ENCODE measurements at places on chromosomes 12 and 14.
A peak's percentile ranks its signal among the peaks of the same experiment; 100 is the strongest.

DNA sequence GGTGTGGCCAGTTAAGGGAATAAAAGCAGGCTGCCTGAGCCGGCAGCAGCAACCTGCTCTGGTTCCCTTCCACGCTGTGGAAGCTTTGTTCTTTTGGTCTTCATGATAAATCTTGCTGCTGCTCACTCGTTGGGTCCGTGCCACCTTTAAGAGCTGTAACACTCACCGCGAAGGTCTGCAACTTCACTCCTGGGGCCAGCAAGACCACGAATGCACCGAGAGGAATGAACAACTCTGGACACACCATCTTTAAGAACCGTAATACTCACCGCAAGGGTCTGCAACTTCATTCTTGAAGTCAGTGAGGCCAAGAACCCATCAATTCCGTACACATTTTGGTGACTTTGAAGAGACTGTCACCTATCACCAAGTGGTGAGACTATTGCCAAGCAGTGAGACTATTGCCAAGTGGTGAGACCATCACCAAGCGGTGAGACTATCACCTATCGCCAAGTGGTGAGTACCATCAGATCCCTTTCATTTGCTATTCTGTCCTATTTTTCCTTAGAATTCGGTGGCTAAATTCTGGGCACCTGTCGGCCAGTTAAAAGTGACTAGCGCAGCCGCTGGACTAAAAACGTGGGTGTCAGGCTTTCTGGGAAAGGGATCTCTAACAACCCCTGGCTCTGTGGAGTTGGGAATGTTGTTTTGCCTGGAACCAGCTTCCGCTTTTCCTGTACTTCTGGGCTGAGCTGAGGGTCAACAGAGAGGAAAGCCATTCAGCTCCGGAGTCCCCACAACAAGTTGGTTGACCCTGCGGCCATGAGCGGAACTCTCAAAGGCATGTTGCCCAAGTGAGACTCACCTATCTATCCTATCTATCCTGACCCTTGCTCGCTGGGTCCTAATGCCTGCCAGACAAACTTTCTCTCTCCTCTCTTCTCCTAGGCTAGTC, at the start of gene DHRS2:
TSS of gene DHRS2 (plus strand) at position 48 of the 895 bp plus-strand sequence. CDS start 2,501 bp downstream, outside the sequence.
- DNase-seq, result no peak

- DNase-seq, result no peak
These were observed 130.1 kb downstream of the KITLG start for GRCh38 chr12:88450136-88450535.

GRCh38 chr12:26239852-26240815, 44.8 kb downstream of the SSPN start:
- DNase-seq, result no peak

DNA sequence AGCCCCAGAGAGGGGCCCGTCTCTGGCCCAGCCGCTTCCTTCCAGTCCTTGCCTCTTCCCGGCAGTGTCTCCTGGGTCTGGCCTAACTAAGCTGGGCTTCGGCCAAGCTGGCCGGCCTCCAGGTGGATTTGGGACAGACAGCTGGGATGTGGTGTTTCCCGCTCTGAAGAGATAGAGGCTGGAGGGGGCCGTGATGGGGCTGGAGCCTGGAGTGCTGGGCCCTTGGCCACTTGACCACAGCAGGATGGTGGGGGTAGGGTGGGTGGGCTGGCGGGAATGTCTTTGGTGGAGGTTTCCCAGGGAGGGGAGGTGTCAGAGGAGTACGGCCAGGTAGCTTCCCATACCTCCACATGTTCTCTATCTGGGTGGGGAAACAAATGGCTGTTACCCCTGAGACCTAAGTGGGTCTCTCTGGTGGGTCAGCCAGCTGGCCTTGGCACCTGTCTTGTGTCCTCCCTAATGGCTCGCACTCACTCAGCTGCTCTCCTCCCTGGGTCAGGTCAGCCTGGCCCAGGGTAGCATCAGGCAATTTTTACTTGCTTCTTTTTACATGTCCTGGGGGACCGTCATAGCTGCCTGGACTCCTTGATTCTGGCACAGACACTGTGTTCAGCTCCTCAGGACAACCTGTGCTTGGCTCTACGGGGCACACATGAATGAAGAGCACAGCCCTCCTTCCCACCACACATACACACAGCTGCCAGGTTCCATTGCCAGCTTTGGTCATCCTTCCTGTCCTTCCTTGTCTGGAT, 19.8 kb upstream of the PGF start:
- peak; percentile 33 for DNase-seq

- no peak for DNase-seq
These were observed 11.7 kb downstream of the CAMKK2 start for GRCh38 chr12:121284551-121285390.

DNA sequence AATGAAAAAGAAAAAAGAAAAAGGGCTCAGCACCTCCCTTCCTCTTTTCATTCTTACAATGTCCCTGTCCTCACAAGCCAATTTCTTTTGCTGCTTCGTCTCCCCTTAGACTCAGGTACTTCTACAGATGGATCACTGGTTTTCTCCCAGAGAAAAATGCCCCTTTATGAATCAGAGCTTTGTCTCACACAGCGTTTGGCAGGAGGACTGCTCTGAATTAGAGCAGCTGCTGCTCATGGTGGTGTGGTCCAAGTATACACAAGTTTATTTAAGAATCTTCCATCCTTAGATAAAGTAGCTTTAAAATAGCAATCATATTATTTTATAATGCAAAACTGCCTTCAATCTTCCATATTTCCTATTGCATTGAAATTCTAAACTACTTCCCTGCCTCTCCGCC, 80.3 kb downstream of the SLC8A3 start:
- no peak for DNase-seq

GRCh38 chr12:130424858-130425697, 87.4 kb downstream of the PIWIL1 start:
- no peak for DNase-seq

- DNase-seq, result no peak
These were observed 30.4 kb downstream of the CCDC85C start for GRCh38 chr14:99573436-99574098.

GRCh38 chr12:48454667-48455066, 17.7 kb upstream of the ANP32D start:
- DNase-seq, result no peak

- DNase-seq, result peak; percentile 31
These were observed 18.6 kb downstream of the ISCA2 start for GRCh38 chr14:74511966-74512830.

- DNase-seq, result no peak
These were observed 45.3 kb upstream of the SINHCAF start for GRCh38 chr12:31371256-31371620.

DNA sequence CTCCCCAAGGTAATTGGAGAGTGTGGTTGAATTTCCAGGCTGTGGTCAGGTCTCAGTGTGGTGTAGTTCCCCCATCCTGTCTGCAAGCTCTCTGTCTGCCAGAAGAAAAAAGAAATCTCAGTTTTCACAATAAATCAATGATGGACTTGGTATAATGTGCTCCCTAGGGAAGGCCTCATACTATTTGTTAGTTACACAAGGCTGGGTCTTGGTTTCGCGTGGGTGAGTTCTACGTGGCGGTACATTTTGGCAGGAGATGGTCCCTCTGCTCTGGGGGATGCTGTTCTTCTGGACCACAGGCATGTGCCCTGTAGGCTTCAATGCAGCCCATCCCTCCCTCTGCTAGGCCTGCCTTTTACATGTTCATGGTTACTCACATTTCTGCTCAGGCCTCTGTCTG, 206.4 kb upstream of the PELI2 start:
- no peak for DNase-seq

- no peak for DNase-seq
These were observed 578 bp downstream of the PPP1R13B start for GRCh38 chr14:103846543-103847450.

DNA sequence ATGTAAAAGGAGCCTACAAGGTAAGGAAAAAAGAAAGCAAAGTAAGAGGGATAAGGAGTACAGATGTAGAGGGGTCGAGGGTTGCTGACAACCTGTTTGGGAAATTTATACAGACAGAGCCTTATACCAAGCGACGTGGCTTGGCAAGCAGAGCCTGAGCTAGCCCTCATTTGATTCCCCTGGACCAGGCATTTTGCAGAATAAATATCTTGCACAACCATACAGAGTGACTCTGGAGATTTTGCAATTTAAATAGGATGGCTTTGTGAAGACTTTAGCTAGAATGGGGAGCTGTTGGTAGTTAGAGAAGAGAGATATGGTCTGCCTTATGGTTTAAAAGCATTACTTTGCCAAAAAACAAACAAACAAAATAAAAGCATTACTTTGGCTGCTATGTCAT, 11.1 kb upstream of the ANO6 start:
- no peak for DNase-seq

DNA sequence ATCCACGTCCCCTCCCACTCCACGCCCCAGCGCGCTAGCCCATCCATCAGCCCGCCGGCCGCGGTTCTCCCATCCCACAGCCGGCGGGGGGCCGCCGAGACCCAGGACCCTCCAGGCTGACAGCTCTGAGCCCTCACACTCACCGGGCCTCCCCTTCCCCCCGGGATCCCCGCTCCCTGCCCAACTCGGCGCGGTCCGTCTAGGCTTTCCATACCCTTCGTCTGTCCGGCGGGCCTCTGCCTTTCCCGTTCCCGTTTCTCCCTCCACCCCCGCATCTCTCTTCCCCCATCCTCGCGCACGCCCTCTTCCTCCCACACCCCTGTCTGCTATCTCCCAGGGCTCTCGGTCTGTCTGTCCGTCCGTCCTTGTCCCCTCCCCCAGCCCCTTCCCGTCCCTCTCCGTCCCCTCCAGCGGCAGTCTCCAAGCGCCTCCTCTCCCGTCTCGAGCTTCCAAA, 726 bp downstream of the ZFHX2 start:
- no peak for DNase-seq

GRCh38 chr12:124543052-124543589, 24.3 kb downstream of the NCOR2 start:
- DNase-seq, result no peak

Measured in RWPE2 (cell line).